ENCODE measurements at places on chromosomes 3 and 15.

GRCh38 chr3:157360044-157360443, 76.6 kb upstream of the PTX3 start:
- no peak for DNase-seq

GRCh38 chr3:21405671-21406667, 345.0 kb downstream of the ZNF385D start:
- DNase-seq, result no peak

DNA sequence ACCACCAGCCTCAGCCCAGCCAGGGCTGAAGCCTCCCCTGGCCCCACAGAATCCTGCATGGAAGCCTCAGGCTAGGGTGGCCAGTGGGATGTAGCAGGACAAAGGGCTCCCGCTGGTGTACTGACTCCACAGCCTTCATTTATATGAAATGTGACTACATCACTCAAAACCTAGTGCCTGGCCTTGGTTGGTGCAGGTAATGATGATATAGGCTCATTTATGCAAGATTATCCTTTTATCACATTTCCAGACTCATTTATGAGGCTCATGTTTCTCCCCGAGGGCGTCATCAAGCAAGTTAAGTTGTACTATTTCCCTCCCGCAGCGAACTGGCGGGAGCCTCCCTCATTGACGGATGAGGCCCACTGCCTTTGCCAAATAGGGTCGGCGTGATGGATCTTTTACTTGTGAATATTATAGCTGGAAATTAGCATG, 179.1 kb upstream of the SMAD3 start:
- no peak for DNase-seq

DNA sequence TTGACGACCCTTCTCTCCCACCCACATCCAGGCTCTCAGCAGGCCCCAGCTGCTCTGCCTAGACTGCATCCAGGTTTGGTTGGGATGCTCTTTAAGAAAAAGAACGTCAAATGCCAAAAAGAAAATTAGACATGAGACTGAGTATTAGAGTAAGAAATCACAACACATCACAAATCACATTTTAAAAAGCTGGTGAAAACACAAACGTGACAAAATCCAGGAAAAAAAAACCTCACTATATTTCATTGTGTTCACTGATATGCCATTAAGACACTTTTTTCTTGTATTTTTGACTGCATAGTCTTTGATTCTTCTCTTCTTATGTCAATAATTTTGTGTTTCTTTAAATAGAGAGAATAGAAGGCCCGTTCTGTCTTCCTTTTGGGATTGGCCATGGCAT, 243.7 kb downstream of the TLE3 start:
- no peak for DNase-seq

DNA sequence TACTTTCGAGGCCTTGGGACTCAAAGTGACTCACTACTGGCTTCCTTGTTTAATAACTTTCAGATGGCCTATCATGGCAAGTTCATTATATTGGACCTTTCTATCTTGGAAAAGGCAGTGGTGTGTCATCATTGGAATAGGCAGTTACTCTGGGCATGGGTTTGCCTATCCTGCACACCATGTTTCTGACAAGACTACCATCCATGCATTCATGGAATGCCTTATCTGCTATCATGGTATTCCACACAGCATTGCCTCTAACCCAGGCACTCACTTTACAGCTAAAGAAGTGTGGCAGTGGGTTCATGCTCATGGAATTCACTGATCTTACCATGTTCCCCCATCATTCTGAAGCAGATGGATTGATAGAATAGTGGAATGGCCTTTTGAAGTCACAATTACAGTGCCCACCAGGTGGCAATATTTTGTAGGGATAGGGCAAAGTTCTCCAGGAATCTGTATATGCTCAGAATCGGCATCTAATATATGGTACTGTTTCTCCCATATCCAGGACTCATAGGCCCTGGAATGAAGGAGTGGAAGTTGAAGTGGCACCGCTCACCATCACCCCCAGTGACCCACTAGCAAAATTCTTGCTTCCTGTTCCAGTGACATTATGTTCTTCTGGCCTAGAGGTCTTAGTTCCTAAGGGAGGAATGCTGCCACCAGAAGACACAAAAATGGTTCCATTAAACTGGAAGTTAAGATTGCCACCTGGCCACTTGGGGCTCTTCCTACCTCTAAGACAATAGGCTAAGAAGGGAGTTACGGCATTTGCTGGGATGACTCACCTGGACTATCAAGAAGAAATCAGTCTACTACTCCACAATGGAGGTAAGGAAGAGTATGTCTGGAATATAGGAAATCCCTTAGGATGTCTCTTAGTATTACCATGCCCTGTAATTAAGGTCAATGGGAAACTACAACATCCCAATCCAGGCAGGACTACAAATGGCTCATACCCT, 1161.4 kb downstream of the SI start:
- no peak for DNase-seq

- DNase-seq, result no peak
Observed at GRCh38 chr3:111594205-111594604, 941 bp downstream of the ZBED2 start.

DNA sequence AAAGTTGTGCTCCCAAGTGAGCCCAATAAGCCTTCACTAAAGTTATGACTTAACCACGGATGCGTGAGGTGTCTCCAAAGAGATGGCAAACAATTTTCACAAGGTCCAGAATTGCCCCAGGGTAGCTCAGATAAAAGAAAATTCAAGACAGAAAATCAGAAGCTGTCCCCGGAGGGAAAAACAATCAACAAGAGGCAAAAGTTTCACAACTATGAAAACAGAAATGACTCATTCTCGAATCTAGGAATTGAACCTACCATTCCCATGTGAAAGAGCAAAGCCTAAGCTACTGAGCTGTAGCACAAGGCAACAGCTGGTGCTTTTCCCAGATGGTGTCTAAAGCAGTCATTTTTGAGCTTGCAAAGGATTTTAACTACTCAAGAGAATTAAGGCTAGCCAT, 33.5 kb upstream of the MKRN3 start:
- DNase-seq, result no peak

DNA sequence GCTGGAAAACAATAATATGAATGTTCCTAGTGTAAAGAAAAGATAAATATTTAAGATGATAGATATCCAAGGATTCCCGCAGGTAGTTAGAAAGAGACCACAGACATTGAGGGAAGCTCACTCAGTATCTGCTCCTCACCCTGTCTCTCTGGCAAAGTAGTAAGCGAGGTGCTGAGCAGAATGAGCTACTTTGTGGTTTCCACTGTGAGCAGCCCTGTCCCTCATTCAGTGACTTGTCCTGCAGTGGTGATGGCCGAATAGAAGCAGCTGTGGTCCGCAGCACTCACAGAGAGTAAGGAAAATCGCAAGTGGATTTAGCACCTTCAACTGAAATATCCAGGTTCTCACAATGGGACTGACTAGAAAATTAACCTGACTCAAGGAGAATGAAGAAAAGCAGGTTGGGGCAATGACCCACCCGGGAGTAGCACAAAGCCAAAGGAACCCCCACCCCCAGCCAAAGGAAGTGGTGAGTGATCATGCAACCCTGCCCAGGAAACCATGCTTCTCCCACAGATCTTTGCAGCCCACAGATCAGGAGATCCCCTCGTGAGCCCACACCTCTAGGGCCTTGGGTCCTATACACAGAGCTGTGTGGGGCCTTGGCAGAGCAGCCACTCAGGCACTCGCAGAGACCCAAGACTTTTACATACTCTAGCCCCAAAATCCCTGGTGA, 21.8 kb upstream of the SLC25A38 start:
- DNase-seq, result peak; percentile 83

Measured in activated effector memory CD4-positive, alpha-beta T cell treated with anti-CD3 and anti-CD28 coated beads, Interleukin-2, amount 50 U/mL, for 16 hours (primary cell).